ENCODE measurements at places on chromosomes 2 and 18.
A peak's percentile ranks its signal among the peaks of the same experiment; 100 is the strongest.

DNA sequence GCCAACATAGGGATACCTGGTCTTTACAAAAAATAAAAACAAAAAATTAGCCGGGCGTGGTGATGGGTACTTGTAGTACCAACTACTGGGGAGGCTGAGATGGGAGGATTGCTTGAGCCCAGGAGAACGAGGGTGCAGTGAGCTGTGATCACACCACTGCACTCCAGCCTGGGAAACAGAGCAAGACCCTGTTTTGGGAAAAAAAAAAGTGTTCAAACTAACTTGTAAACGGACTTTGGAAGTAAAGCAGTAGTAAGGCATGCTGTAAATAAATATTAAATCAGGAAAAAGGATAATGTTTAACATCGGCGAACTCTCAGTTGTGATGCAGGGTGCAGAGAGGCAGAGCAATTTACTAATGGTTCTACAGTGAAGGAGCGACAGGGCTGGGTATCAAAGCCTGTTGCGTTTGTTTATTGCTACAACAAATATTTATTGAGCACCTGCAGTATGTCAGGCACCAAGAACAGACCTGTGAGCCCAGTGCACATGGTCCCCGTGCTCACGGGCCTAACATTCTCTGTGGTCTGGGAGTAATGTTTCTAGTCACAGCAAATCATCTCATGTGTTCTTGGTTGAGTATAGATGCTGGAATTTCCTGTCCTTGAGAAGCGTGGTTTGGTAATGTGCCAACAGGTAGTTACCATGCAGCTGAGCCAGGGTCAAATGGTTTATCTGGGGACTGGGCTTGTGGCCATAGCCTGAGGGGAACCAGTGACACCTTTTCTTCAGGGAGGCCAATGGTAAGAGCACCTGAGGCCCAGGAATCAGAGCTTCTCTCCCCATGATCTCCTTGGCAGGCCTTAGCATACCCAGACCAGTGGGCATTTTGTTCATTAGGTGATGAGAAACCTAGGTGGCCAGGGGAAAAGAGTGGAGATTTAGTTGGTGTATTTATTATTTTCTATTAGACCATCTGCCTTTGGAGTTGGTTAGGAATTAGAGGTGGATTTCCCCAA is 27.9 kb upstream of the GREB1 start:
- no peak for DNase-seq

DNA sequence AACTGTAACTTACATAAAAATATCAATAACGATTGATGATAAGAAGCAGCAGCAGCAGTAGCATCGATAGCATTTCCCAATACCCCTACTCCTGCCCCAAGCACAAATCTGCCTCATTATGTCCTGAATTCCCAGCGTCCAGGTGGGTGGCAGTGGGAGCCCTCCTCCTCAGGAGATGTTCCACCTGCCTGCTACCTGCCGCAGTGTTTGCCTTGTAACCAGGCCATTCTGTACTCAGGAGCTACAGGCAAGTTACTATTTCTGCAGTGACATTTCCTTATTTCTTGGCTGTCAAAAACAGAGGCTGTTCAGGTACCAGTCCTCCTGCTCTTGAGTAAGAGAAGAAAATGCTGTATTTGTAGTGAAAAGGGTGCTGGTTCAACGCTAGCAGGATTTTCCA is 236.4 kb downstream of the CNTNAP5 start:
- no peak for DNase-seq

DNA sequence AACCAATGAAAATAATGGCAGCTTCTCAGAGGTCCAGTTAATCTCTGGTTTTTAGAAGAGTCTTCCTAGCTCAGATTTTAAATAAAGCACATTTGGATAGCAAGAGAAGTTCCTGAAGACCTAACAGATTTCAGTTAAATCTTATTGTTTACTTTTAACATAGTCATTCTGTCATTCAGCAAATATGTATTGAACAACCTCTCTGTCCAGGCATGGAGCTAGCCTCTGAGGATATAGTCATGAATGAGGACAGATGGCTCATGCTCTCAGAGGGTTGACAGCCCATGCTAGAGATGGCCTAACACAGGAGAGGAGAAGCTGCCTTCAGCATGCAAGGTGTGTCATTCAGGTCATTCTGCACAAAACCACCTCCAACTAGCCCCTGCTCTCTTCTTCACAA is 6.2 kb downstream of the CCBE1 start:
- no peak for DNase-seq

DNA sequence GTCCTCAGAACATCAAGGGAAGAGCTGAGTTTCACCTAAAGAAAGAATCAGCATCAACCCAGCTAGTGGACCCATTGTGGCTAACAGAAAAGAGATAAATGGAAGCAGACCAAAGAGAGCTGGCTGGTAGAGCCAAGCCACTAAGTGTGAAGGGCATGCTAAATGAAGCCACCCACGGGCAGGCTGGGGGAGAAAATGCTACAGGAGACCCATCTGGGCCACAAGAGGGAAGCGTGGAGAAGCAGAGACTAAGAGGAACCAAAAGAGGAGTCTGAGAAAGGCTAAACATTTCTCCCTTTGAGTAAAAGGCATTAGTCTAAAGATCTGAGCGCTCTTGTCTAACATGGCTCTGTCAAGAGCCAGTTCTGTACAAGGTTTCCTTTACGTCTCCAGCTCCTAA is 15.8 kb downstream of the CWC22 start:
- DNase-seq = peak; percentile 72

DNA sequence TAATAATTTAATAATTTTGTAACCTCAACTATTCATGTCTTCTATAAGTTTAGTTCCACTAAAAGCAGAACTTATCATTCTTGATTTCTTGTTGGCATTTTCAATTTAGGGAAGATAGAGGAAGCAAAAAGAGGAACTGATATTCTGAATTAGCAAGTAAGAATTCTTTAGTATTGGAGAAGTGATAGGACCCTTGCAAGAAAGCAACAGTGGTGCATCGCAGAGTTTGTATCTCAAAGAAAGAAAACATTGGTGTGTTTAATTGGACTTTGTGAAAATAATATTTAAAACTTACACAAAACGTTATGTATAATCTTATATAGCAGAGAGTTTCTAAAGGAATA is 36.5 kb upstream of the TNFRSF11A start:
- peak; percentile 91 for DNase-seq

DNA sequence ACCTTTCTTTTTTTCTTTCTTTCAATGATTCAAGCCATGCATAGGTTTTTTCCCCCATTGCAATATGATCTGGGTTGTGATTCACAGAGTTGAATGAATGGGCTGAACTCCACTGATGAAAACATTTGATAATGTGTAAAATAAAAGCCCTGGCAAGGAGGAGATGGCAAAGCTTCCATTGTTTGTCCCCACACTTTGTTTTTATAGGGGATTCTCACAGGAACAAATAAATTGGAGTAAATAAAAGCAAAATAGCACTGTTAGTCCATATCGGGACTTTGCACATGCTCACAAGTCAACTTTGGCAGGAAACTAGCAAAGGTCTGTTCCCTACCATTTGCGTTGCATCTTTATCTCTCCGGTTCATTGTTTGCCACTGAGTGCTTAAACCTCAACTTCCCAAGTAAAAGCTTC is 55.7 kb downstream of the MEIS1 start:
- DNase-seq = no peak

GRCh38 chr2:236823963-236824362 is 254.3 kb downstream of the ACKR3 start:
- no peak for DNase-seq

DNA sequence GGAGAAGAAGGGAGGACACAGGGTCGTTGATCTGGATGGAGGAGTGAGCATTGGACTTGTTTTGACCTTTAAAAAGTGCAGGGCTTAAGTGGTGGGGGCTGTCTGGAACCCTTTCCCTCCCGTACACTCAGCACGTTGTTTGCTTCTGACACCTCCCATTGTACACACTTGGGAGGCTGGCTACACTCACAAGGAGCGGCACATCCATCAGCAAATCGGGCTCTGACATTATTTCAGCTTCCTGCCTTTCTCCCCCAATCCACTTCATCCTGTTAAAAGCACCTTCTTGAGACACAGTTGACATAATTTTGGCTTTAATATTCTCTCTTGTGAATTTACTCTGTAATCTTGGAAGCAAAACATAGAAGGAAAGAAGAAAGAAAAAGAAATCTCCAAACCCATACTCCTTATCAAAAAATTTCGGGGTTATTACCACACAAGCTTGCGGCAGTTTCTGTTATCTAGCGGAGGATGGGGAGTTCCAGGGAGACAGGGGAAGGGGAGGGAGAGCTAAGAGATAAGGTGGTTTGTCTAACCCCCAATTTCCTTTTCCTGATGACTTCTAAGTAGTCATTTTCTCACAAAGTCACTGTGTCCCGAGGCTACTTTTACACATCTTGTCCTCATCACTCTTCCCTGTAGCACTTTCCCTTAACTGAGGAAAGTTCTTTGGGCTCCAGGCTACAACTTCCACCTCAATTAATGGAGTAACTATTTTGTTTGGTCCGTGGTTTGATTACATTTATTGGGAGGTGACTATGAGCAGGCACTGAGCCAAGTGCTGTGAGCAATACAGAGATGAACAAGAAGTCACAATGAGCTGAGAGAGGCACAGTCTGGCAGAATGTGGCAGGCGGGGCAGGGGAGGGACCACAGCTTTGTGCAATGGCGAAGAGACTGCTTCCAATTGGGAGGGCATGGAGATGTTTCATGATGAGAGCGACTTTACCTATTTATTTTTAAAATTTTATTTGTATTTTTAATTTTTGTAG is 240.1 kb upstream of the MEX3C start:
- DNase-seq = no peak

- DNase-seq = peak; percentile 22
Observed at GRCh38 chr2:84424152-84424551, 34.9 kb downstream of the SUCLG1 start.
